NCI-H2171 (cell line): ENCODE measurements at places on chromosomes 2 and 18.

DNA sequence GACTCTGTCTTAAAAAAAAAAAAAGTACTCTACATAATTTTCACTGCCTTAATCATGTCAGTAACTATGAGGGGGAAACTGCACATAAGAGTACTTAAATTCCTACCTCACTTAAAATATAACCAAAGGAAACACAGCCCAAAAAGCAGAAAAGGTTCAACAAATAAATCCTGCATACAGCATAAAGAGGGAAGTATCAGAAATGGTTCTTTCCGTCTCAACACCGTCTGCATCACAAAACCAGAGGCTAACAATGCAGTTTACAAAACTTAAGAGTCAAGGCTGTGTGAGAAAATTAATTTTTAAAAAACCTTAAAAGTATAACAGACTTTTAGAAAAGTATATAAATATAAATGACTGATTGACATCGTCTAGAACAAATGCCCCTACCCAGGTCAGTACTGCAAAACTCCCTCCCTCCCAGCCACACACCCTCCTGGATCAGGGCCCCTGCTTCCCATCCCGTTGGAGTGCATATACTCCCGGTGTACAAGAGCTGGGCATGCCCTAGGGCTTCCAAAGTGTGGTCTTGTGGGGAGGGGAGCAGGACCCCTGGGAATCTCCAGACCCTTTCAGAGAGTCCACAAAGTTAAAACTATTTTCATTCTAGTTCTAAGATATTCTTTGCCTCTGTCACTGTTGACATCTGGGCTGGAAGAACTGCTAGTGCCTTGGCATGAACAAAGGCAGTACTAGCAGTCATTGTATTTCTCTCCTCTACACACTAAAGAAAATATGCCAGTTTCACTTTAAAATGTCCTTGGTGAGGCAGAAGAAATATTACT lies 67.0 kb upstream of the SERTAD2 start:
- DNase-seq: no peak

GRCh38 chr2:35714883-35715282 lies 640.7 kb upstream of the CRIM1 start:
- DNase-seq: no peak

DNA sequence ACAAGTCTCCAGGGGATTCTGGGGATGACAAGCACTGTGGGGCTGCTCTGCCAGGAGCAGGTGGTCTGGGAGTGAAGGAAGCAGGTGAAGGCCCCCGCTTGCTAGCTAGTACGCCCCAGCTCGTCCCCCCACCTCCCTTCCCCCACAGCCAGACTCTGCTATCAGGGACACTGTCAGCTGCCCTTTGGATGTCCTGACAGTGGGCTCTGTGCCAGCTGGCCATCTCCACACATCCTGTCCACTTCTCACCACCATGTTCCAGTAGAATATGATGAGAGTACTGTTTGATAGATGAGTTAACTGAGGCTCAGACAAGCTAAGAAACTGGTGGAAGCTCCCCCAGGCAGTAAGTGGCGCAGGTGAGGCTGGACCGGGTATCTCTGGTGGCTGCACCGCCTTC lies 276.2 kb downstream of the CELF4 start:
- DNase-seq: no peak

DNA sequence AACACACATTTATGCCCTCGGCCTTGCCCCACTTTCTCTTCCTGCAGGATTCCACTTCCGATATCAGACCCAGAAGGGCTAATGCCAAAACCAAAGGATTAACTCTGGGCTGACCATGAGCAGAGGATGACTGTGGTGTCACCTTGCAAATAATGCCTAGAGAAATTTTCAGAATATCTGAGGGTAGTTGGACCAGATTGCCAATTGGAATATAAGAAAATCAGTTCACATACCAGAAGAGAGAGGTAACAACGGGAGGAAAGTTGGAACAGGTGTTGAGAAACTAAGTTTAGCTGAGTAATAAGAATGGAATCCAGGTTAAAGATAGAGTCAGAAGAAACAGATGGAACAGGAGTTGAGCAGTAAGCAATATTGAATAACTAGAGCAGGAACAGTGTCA lies 232.7 kb upstream of the UBE2E3 start:
- no peak for DNase-seq

DNA sequence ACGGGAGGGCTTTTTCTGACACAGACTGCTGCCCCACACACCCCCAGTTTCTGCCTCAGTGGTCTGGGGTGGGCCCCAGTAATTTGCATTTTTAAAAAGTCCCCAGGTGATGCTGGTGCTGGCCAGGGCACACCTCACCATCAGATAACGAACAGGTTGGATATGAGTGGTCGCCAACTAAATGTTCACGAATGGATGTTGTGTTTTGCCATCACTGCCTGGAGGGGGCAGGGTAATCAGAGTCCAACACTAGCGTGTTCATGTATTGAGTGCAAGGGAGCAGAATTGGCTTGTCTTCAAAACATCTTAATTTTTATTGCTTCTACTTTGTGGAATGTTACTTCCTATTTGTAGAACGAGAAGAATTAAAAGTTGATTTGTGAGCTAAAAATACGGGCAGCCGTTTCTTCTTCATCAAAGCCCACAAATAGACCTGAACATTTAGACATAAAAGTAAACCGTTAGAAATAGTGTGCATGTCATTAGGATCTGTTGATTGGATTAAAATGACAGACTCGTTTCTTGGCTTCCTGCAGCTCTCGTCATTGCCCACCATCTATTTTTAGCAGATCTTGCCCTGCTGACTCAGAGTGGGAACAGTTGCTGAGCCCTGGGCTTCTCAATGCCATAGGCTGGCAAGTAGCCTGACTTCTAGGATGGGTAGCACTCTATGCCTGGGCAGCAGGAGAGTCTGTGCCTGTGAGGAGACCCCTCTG lies 45.2 kb downstream of the NCK2 start:
- no peak for DNase-seq

GRCh38 chr2:224772494-224772893 lies 56.3 kb upstream of the CCDC195 start:
- DNase-seq: no peak

- no peak for DNase-seq
Observed at GRCh38 chr2:75560022-75560767, 544 bp downstream of the EVA1A start.

DNA sequence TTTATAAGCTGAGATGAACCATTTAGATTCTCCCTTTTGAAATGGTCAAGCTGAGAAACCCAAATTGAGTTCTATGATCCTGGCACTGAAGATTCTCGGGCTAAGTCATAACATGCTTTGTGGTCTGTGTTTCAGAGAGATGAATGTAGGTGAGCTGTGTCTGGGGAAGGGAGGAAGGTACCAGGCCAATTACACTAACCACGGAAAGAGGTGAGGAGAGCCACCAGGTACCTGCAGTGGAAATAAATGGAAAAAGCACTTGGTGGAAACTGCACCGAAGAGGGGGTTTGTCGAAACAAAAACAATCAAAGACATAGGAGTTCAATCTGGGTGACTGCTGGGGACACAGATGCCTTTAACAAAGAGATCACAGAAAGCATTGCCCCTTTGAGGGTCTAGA lies 963 bp upstream of the MRPL44 start:
- no peak for DNase-seq

DNA sequence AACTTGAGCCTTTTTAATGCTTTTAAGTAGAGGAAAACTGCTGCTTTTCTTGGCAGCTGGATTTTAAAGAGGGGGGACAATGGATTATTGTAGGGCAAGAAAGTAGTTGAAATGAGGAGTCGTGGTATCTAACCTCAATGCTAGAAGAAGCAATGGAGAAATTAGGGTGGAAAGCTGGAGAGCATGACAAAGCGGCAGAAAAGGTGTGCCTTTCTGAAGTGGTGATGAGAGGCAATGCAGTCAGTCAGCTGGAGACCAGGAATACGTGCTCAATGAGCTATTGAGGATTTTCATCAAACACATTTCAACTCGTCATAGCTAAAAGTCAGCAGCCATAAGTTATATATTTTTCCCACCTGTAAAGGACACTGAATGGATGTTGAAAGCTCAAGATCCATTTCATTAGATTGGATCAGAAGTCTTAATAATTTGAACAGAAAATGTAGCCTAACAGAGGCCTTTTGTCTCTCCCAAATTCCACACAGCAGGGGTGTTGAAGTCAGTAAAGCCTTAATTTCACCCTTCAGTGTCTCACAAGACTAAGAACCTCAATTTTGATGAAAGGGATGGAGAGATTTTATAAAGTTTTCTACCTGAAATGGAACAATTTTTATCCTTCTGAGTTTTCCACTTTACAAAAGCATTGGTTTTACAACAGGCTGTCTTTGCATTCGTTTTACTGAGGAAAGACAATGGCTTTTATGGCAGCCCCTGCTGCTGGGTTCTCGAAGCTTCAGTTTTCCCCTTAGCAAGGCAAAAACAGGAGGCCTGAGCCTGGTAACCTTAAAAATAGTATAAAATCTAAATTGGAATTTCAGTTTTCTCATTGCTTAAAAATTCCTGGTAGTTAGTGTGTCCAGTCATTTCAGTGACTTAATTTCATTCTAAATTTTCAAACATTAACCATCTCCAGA lies 131.1 kb downstream of the CCDC102B start:
- no peak for DNase-seq

GRCh38 chr2:145066151-145066661 lies 546.3 kb upstream of the ZEB2 start:
- DNase-seq: no peak

DNA sequence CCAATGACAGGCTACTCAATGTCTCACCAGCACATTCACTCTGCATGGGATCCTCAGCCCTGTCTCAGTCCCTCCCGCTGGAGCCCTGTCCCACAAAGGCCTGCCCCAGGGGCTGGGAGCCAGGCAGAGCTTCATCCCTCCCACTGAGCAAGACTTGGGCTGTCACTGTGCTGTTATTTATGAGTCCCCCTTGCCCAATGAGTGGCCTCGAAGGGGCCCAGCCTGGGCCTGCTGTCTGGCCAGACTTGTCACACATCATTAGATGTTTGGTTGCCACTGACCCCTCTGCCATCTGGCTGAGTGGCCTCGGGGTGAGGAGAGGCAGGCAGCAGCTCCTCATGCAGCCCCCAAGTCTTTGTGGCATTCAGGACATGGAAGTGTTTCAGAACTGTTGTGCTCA lies 330.6 kb upstream of the SKOR2 start:
- no peak for DNase-seq

DNA sequence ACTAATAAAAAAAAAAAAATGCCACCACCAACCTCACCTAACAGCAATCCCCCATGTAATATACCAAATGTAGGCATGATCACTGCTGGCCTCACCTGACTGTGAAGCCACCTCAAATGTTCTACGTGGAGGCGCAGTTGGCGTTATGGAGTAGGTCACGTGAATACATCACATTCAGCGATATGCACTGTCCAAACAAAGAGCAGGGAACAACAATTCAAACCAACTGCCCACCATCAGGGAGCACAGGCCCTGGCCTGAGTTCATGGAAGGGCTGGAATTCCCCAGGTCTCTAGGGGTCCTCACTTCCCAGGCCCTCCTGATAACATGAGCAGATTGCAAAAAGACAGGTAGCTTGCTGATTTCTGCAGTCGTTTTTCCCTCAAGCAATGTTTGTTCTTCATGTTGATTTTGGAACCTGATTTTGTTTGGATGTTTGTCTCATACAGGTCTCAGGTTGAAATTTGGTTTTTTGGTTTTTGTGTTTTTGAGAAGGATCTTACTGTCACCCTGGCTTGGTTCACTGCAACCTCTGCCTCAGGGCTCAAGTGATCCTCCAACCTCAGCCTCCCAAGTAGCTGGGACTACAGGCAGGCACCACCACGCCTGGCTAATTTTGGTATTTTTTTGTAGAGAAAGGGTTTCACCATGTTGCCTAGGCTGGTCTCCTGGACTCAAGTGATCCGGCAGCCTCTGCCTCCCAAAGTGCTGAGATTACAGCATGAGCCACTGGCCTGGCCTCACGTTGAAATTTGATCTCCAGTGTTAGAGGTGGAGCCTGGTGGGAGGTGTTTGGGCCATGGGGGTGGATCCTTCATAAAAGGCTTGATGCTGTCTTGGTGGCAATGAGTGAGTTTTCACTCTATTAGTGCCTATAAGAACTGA lies 15.5 kb downstream of the TBC1D8 start:
- DNase-seq: no peak

DNA sequence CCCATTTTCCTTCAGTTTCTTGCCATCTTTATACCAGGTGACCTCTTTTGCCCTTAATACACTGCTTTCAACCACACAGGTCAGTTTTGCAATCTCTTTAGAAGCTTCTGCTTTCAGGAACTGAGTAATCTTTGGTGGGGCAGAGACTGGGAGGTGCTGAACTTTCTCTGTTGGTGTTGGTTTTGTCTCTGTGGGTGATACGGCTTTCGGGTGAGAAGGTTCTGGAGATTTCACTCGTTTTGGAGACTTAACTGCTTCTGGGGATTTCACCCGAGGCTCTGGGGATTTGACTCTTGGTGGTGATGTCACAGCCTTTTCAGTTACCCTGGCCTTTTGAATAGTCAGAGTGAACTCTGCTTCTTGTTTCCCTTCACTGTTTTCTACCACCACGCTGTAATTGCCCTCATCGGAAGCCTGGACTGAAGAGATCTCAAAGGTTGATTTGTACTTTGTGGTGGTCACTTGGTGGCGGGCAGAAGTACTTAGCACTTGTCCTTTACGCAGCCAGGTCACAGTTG lies 50.4 kb downstream of the PLEKHA3 start:
- no peak for DNase-seq
